ENCODE measurements at places on chromosomes 1 and 21. TPM values are rescaled to one million over a fixed set of nuclear protein-coding genes. Genes with fewer than 3 reads are reported as not detected.

DNA sequence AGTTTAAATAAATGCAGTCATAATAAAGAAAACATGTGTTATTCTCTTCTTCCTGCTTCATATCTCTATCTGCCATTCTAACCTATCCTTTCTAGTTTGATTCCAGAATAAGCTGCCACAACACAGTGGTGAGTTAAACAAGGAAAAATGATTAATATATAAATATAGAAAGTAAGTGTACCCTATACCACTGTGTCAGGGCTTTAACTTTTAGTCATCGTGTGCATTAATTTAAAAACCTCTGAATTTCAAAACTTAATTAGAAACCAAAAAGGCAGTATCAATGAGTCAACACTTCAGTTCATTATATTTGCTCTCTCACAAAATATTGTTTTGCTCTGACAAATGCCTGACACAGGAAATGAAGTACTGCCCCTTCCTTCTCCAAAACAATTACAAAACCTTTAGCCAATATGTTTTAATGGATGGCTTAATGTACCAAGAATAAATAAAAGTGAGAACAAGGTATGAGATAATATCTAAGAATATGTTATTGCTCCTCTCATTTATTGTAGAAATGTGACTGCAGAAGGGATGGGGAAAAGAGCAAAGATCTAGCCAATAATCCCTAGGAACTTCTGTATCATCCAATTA, 634.8 kb downstream of the KCNT2 start:
- no peak for DNase-seq

DNA sequence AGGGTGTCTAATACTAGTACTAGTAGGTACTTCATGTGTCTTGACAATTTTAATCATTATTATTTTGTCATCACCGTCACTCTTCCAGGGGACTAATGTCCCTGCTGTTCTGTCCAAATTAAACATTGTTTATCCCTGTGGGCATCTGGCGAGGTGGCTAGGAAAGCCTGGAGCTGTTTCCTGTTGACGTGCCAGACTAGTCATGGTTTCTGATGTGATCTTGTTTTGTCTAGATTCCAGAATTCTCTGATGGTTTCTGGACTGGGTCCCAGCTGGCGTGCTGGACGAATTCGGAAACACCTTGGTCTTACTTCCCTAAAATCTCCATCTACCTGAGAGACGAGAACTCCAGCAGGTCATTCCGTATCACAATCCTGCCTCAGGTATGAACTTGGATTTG, 66.1 kb upstream of the FAM3B start:
- peak; percentile 76 for DNase-seq

GRCh38 chr1:239555350-239555749, 169.0 kb downstream of the CHRM3 start:
- DNase-seq, result no peak

DNA sequence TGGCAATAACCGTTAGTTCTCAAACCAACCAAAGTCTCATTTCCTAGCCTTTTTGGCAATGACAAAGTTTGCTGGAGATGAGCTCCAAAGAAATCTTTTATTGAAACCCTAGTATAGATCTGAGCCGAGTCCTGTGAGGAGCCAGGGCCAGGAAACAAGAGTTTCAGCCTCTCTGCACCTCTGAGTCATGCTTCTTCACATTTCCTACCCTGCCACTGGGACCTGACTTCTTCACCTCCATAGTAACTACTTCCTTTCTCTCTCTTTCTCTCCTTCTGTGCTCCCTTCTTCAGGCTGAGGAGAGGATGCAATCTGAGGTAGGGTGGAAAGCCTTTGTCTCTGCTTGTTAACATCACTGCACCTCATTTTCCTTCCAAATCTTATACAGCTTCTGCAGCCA, 38.7 kb upstream of the IPO9 start:
- DNase-seq, result peak; percentile 52

GRCh38 chr1:62810420-62811274, 26.7 kb downstream of the ATG4C start:
- no peak for DNase-seq

The CNR2 gene
- not detected for total RNA-seq

Measured in astrocyte (in vitro differentiated cells and primary cell).